T1000 (cell line): ENCODE measurements at places on chromosomes 12 and 14.

GRCh38 chr14:51939226-51939625, 50.1 kb upstream of the RTRAF start:
- DNase-seq, result no peak

GRCh38 chr14:35352274-35353233, 52.0 kb downstream of the NFKBIA start:
- DNase-seq, result no peak

DNA sequence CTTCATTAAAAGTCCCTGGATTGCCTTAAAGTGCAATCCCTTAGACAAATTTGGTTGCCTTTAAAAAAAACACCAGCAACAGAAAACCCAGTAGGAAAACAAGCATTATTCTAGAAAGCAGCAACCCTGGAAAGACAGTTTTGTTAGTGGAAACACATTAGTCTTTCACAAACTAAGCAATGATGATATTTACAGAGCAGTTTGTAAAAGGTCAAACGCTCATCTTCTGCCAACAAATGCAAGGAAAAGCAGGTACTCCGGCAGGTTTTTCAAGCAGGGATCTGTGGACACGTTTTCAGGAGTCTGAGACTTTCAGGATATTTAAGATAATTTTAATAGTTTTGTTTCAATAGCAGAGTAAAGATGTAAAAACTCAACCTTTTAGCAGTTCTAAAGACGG, 202.2 kb downstream of the EXOC5 start:
- DNase-seq, result no peak

DNA sequence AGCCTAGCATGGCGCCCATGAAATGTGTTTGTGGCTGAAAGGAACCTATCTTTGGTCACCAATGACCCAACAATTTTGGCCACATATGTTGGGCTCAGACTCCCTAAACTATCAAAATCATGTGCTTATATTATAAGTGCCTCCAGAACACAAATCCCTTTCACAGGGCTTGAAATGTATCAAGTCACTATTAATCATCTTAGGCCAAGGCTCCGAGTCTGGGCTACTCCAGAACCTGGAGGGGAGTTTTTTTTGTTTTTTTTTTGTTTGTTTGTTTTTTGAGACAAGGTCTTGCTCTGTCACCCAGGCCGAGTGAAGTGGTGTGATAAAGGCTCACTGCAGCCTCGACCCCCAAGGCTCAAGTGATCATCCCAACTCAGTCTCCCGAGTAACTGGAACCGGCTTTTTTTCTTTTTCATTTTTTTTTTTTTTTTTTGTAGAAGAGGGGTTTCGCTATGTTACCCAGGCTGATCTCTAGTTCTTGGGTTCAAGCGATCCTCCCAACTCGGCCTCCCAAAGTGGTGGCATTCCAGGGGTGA, 989 bp upstream of the DRAM1 start:
- no peak for DNase-seq
